Left hindlimb (tissue), 1 donor: ENCODE measurements at places on chromosomes 5 and 9.
A peak's percentile ranks its signal among the peaks of the same experiment; 100 is the strongest.

DNA sequence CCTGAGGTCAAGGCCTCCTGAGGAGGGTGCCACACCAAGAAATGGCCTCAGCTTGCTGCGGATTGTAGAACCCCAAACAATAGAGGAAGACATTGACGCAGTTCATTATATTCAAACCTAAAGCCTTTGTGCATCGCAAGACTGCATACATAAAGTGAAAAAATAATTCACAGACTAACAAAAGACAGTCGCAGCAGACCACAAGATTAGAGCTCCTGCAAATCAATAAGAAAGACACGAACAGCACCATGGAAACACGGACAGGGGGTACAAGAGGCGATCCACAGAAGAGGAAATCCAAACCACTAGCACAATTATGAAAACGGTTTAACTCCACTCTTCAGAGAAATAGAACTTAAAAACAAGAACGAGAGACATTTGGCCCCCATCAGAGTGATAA lies 10.0 kb upstream of the TCOF1 start:
- DNase-seq, result no peak

DNA sequence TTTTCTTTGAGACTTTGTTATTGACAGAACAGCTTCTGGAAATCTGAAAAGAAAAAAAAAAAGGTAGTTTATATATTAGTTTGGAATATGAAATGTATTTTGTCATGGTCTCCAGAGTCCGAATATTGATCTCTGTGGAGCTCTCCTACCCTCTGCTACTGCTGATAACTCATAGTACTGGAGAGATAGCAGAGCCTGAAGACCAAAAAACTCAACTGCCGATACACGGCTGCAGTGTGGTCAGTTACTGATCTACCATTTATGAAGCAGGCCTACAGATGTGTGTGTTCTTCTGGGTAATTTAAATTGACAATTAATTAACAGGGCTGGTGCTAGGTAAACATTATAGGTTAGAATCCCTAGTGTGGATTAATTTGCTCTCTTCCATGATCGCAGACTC lies 3.8 kb upstream of the FAM120A start:
- no peak for DNase-seq

GRCh38 chr9:132626285-132626684 lies 43.5 kb downstream of the DDX31 start:
- DNase-seq, result no peak

DNA sequence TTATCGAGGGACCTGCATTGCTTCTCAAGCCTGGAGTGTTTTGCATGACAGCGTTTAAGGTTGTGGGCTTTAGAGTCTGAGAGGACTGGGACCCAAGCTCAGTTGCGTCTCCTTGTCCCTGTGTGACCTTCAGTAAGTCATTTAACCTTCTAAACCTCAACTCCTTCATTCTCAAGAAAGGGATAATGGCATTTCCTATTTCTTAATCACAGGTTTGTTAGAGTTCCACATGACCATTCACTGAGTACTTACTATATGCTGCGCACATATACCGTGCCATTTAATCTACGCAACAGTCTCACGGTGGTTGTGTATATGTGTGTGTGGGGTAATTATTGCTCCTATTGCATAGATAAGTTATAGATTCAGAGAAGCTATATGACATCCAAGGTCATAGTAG lies 76.3 kb downstream of the MACROH2A1 start:
- no peak for DNase-seq

DNA sequence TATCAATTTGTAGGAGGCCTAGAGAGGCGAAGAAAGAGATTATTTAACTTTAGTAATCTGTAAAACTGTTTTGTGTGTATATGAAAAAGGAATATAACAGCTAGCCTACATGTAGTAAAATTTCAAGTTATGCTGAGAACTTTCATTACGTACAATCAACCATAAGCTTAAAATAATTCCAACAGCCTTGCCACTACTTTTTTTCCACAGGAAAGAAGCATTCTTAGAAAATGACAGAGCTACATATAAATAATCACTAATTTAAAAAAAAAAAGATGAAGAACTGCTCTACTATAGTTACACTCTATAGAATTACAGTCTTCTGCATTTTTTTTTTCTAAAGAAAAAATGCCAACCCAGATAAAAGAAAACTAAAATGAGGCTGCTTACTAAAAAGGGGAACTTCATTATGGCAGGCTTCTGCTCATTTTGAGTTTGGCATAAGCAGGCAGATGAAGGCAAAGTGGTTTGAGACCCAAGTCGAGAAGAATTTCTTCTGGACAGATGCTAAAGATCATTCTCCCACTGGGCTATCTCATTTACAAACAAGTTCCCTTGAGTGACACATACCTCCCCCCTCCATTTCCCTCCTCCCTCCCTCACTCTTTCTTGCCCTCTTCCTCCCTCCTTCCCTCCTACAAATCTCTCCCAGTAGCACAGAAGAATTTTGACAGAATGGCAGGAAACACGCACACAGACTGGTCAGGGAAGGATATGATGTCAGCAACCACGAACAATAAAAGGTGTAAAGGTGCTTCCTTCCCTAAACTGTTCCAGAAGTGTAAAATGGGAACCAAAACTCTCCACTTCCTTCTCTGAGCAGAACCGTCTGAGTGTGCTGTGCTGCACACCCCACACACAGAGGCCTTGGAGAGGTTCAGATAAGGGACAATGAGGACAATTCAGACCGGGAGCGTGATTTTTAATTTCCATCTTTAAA lies 56.1 kb downstream of the MEF2C start:
- peak; percentile 47 for DNase-seq

DNA sequence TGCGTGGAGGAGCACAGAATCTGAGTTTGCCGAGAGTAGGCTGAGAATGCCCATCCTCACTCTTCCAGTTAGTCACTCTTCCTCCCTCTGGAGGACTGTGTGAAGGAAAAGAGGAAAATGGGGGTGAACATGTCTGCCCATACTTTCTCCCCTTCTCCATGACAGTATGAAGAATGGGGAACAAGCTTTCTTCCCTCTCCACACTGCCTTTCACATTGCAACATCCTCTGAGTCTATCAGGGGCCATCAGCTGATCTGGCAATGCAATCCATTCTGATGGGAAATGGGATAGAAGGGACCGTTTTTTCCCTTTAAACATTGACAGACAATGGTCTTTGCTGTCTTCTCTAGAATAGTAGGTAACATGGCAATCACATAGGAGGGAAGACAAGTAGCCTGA lies 56.8 kb downstream of the UGCG start:
- DNase-seq, result no peak

DNA sequence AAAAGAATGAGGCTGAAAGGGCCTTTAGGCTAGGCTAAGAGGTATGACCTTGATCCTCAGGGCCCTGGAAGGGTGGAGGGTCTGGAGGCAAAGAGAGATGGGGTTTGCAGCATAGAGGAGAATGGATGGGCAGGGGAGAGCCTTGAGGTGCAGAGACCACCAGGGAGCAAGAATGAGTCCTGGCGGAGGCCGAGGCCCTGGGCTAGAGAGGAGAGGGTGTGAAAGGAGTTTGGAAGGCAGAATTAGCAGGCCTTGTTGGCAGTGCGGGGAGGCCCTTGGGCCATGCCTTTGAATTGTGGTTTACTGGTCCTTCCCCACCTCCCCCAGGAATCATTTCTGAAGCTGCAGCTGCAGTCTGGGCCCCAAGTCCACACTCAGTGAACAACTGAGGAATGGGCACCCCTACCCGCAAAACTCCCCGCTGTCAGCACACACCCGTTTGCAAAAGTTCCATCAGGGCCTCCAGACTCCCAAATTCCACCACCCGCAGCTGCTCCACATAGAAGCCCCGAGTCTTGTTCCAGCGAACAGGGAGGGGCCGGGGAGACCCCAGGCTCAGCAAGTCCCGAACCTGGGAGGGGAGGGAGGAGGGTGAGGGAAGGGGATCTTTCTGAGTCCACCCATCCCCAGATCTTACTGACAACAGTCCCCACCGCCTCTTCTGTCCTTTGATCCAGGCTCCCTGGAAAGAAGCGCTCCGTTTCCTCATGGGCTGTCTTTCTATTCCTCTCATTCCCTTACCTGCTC lies 2.1 kb downstream of the KIF12 start:
- DNase-seq, result peak; percentile 38

DNA sequence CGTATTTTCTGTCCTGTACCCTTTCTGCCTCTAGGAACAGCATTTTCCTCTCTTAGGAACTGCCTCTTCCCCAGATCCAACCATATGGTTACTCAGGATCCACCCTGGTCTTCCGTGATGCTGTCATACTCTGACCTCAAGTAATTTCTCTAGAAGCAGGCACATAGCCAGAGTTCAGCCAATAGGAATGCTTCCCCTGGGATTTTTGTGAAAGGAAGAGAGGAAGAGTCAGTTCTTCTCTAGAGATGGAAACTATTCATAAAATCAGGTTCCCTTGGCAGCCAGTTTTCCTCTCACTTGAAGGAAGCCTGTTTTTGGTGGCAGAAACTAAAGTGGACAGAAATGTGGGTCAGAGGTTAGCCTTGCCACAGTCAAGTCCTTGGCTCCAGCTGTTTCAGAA lies 400.1 kb upstream of the PCSK5 start:
- no peak for DNase-seq

GRCh38 chr9:124260769-124261603 lies 3.2 kb downstream of the NEK6 start:
- DNase-seq, result peak; percentile 55

DNA sequence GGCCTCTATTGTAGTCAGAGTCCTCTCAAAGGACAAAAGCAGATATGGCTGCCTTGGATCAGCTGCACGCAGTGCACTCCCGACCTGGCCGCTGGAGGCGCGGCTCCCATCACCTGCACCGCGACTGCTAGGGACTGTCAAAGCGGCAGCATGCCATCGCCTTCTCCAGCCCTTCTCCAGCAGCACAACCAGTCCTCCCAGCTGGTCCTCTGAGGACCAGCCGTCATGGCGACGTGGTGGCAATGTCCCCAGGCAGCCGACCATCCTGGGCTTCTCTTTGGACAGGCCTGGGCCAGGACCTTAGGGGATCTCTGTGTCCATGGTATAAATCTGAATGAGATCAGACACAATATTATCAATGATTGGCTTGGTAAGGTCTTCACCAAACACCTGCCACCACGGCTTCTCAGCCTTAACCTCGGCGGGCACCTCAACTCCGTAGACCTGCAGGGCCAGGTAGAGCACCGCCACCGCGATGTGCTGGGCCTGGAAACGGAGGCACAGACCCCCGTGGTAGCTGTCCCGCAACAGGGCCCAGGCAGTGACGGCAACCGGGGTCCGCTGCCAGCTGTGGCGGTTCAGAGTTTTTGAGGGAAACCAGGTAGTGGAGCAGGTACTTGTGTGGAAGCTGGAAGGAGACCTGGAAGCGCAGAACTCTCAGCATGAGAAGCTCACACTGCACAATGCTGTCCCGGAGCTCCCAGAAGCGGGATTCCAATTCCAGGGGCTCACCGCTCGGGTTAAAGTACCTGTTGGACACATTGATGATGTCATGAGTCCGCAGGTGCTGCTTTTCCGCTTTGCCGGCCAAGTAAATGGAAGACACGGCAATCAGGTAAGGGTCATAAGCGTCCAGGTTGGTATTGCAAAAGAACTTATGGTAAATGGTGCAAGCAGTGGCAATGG lies 8.5 kb downstream of the DUSP1 start:
- DNase-seq, result no peak

DNA sequence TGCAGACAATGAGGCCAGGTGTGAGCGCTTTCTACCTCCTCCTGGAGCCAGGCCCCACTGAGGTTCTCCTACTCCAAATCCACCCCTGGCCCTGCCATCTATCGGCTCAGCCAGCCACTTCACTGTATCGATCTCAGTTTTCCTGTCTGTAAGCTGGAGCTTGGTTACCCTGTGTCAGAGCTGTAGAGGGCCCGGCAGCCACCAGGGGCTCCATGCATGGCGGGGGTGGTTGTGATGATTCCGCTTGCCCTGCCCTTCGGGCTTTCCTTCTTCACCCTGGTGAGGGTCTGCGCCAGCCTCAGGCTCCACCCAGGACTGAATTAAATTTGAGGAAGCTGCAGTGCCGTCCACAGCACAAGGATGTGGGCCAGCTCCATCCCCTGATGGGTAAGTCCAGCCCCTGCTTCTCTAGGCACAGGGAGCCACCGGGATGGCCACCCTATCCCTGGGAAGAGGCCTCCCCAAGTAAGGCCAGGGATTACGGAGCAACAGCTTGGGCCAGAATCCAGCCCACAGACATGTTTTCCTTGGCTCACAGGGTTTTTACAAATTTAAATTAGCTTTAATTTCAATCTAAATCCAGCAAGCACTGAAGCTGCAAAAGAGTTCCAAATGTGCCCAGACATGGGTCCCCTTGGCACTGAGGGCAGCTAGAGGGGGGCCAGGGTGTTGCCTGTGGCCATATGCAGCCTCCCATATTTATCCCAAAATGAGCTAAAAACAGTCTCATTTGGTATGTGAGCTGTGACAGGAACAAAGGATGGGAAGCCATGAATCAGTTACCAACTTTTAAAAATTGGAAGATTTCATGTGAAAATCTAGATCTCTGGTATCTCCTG lies 89.1 kb upstream of the FBXW11 start:
- no peak for DNase-seq

DNA sequence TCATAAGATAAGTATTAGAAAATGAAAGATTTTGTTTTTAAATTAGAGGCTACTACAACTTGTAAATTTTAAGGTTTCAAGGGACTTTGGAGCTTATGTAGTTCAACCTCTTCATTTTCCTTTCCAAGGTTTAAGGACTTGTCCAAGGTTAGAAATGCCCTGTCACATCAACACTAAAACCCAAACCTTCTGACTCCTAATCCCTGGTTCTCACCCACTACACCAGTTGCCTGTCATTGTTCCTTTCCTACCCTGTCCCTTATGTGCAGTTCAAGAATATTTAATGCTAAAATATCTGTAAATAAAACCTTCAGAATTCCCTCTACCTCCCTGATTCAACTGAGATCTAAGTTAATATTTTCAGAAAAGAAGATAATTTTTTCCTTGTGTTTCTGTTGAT lies 206.4 kb downstream of the NFIB start:
- DNase-seq, result no peak

DNA sequence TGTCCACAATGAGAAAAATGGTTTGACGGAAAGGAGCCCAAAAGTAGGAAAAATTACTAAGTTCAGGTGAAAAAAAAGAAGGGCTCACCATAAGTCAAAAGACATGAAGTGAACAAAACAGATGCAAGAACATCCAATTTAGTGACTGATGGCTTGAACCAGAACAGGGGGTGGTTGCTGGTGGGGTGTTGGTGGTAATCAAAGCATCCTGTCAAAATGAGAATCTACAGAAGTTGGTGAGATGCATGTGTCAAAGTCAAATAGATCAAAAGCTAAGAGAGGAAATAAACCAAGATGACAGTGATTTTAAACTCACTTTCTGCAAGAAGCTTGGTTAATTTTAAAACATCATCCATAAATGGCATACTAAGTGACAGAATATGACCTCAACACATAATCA lies 117.4 kb downstream of the MLLT3 start:
- no peak for DNase-seq

DNA sequence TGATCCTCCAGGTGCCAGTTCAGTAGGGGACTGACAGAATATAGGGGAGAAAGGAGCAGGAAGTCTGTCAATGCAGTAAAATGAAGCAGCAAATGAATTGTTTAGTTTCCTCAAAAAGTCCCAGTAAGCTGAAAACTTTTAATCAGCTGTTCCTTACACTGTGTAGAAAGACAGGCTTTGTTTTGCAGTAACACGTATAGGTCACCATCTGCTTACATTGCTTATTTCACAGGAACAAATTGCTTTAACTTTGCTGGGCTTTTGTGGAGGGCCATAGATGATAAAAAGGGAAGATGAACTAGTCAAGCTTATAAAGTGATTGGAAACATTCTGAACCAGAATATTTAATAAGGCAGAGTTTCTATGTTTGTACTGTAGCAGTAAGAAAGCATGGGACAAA lies 331.3 kb upstream of the RFX3 start:
- no peak for DNase-seq
